CD4-positive, alpha-beta T cell (primary cell): ENCODE measurements at places on chromosomes 7 and 10. TPM values are rescaled to one million over a fixed set of nuclear protein-coding genes. Genes with fewer than 3 reads are reported as not detected.

The GRK5 gene
- total RNA-seq, result 19.2 TPM

The SLF2 gene
- 11.1 TPM for total RNA-seq

The P4HA1 gene
- total RNA-seq, result 9.1 TPM

The GPR26 gene
- total RNA-seq, result not detected

The UPK3BL2 gene
- 122 TPM for total RNA-seq

The PRLHR gene
- not detected for total RNA-seq
